ENCODE measurements at places on chromosomes 1 and 21. TPM values are rescaled to one million over a fixed set of nuclear protein-coding genes. Genes with fewer than 3 reads are reported as not detected.

Gene PLCH2
- 64.2 TPM for total RNA-seq

Gene CCDC181
- total RNA-seq = not detected

Gene NOS1AP
- total RNA-seq = 0.26 TPM

DNA sequence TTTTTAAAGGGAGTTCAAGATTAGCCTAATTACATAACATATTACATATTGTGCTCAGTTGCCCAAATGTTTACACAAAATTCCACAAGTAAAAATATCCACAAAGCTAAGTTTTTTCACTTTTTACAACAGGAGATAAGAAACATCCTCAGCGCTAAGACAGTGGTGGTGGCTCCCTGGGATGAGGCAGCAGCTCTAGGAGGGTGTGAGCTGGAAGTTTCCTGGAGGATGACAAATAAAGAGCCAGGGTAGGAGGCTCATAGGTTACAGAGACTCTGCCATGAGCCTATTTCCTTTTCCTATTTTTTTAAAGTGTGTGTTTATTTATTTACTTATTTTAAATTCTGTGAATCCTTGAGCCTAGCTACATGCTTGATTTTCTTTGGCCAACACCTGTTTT is 91.7 kb downstream of the COL24A1 start:
- no peak for DNase-seq

DNA sequence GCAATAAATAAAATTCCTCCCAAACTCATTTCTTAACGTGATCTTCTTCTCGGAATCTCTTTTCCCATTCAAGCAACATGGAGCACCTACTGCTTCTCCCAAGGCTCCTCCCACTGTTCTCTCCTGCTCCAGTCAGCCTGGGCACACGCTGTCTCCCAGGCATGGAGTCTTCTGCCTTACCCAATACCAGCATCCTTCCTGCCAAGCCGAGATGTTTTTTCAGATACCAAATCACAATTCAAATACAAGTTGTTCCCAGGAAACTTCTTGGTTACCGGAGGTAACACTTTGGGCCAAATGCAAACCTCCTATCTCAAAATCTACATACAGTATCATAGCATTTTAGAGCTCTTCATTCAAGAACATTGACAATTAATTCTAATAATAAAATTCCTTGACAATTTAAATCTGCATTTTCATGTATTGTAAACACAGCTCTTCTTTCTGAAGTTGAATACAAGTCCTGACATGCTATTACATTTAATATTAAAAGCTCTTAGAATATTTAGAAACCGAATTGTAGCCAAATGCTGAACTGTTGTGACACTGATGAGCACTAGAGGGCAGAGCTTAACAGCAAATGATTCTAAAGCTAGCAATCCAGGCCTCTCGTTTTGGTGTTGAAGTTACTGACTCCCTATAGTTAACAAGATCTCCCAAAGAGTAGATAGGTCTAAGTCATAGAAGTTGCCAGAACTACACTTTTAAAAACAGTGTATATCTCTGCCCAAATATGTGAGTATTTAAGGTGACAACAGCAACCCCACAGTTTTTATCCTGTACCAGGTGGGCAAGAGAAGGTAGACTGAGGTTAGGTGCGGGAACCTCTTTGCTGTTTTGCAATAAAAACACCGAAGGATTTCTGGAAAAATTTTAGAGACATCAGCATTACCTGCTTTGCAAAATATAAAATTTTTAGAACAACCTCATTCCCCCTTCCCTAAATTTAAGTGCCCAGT is 52.3 kb downstream of the BCAR3 start:
- peak; percentile 74 for DNase-seq

- no peak for DNase-seq
These were observed 13.0 kb downstream of the PTPRC start for GRCh38 chr1:198651650-198652400.

GRCh38 chr1:95023399-95024043 is 49.2 kb downstream of the ALG14 start:
- peak; percentile 77 for DNase-seq

Measured in bronchial epithelial cell (primary cell).